ENCODE measurements at places on chromosomes 2 and 18.

GRCh38 chr2:67400560-67401485, 3.7 kb downstream of the ETAA1 start:
- DNase-seq, result no peak

GRCh38 chr18:50193796-50194630, 934 bp downstream of the MYO5B start:
- DNase-seq, result no peak

GRCh38 chr18:515838-516237, 15.3 kb upstream of the COLEC12 start:
- DNase-seq, result no peak

- no peak for DNase-seq
Observed at GRCh38 chr2:239858179-239858578, 167.0 kb downstream of the NDUFA10 start.

DNA sequence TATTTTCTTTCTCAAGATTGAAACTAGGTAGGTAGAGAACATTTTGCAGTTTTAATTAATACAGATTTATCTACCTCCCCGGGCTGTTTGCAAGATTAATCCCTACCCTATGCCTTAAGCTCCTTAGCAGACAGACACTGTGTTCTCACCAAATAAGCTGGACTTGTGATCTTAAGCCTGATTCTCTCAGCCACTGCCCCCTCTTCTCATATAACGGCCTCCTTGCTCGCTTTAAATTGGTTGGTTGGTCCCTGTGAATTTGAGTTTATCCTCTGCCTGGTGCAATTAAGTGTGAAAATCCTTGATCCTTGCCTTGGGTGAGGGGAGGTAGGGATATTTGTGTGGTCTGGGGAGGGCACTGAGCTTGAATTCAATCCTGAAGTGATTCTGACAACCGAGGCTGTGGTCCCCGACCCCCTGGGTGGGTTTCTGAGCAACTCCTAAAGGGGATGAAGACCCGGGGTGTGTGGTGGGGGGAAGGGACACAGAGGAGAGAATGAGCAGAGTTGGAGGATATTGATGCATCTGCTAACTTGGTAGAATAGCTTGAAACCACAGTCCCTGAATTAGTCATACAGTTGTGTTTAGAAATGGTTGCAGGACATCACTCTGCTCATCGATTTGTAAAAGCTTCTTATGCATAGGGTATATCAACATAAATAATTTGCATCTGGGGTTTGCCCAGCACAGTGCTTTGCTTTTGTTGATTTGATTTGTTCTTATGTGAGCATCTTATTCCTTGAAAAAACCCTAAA, 36.9 kb upstream of the NCKAP5 start:
- DNase-seq, result no peak

DNA sequence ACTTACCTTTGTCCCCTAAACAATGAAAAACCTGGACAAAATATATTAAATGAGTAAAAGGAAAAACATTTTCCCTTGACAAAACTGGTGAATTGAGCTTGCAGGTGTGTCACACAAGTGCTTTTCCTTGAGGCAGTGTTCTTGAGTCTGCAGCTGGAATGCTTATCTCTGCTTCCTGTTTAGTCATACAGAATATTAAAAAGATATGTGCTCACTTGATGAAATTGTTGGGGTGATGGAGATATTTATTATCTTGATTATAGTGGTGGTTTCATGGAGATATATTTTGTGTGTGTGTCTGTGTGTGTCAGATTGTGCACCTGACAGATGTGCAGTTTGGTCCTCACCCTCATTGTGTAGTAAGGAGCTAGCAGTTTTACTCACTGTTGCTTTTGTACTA, 3.3 kb downstream of the TAF1B start:
- DNase-seq, result no peak

DNA sequence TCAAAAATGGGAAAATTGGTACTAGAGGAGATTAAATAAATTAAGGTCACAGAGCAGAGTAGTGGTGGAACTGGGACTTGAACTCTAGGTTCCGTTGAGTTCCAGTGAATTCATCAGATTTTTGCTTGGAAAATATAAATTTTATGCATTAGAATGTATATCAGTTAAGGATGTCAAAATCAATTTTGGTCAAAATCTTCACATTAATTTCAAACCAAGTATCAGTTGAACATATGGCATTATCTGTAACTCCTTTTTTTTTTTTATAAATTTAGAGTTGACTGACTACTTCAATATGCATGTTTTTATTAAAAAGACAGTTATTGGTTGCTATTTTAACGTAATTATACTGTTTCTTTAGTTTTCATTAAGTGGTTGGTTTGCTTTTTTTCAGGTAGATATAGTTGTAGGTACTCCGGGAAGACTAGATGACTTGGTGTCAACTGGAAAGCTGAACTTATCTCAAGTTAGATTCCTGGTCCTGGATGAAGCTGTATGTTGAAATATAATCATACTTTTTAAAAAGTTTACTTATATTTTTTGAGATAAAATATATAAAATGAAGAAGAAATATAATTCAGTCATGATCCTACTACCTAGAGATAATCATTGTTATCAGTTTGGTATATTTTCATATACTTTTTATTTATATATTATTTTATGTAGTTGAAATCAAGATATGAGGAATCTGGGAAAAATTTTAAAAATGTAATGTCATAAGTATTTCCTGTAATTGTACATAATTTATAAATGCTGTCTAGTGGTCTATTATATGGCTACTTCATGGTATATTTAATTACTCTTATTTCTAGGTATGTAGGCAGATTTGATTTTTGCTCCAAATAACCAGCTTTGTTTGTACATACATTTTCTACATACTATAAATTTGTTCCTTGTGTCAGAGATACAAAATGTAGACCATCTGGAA, 25.4 kb downstream of the DDX1 start:
- DNase-seq, result no peak

GRCh38 chr2:1847846-1848598, 103.7 kb upstream of the PXDN start:
- no peak for DNase-seq

- DNase-seq, result no peak
Observed at GRCh38 chr18:42675810-42676209, 439.7 kb downstream of the RIT2 start.

GRCh38 chr2:101474731-101475384, at the start of gene RFX8:
TSS of gene RFX8 (minus strand) at chr2:101475112. CDS start at chr2:101466848, 8,264 bp downstream.
- no peak for DNase-seq

- no peak for DNase-seq
Observed at GRCh38 chr18:44680273-44681075, at the start of gene SETBP1. TSS of gene SETBP1 (plus strand) at chr18:44680888. CDS start at chr18:44701347, 20,459 bp downstream.

GRCh38 chr18:39341129-39341528, 1775.5 kb upstream of the CELF4 start:
- no peak for DNase-seq

- DNase-seq, result no peak
Observed at GRCh38 chr2:9954136-9954535, 2.6 kb downstream of the GRHL1 start.

GRCh38 chr18:70337139-70337972, 48.5 kb downstream of the SOCS6 start:
- no peak for DNase-seq

Measured in activated CD4-positive, CD25-positive, alpha-beta regulatory T cell (primary cell).